ENCODE measurements at places on chromosomes 4 and X.
A peak's percentile ranks its signal among the peaks of the same experiment; 100 is the strongest.

- DNase-seq = no peak
Measured at GRCh38 chr4:178963446-178964045, 1521.3 kb upstream of the AGA start.

DNA sequence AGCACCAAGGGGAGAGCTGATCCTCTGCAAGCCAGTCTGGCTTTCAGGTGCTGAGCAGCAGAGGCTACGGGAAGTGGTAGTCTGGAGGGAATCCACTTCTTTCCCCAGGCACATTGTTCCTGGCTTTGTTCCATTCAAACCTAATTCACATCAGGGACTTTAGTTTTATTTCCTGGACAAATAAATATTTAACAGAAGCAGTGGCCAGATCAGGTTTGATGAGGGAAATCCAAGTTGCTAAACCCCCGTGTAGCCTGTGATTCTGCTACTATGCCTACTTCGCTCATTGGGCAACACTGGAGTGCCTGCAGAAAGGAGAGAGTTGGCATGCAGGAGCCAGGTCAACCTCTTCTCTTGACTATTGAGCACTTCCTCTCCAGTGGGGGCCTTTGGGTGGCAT, 13.8 kb upstream of the STBD1 start:
- DNase-seq = no peak

GRCh38 chrX:100677611-100678181, 33.7 kb downstream of the SRPX2 start:
- DNase-seq = no peak

GRCh38 chrX:130145123-130145522, 20.5 kb downstream of the AIFM1 start:
- no peak for DNase-seq

DNA sequence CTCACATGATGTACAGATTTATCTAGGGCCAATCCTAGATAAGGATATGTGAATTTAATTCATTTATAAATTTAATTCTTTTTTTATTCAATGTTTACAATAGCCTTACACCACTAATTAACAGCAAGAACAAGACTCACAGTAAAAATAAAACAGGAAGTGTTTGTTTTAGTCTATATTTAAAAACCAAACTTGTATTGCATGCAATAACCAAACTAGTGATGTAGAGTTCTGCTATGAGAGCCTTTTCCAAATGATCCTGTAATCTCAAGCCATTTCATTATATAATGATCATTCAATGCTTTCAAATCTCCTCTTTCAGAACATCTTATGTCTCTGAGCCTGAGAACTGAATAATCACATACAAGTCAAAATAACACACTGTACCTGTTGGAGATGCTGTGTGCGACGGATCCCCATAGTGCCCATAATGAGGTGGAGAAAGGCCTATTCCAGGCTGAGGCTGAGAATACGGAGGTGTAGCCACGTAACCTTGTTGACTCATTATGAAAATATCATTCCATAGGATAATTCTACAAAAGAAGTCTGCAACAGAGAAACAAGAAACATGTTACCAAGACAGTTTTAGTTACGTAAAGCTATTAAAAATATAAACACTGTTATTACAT, 2.6 kb downstream of the SEC24D start:
- no peak for DNase-seq

GRCh38 chrX:49199906-49200771, at the start of gene SYP:
Gene SYP, minus strand, starts transcription at chrX:49200193. Its CDS starts 7 bp downstream, at chrX:49200186.
- peak; percentile 59 for DNase-seq

- no peak for DNase-seq
Measured at GRCh38 chrX:39969819-39970504, 127.8 kb downstream of the BCOR start.

GRCh38 chr4:3291969-3292570, 751 bp upstream of the RGS12 start:
- DNase-seq = no peak

GRCh38 chr4:86582410-86582809, 11.7 kb upstream of the PTPN13 start:
- DNase-seq = no peak
